ENCODE measurements at places on chromosomes 1 and 21.

DNA sequence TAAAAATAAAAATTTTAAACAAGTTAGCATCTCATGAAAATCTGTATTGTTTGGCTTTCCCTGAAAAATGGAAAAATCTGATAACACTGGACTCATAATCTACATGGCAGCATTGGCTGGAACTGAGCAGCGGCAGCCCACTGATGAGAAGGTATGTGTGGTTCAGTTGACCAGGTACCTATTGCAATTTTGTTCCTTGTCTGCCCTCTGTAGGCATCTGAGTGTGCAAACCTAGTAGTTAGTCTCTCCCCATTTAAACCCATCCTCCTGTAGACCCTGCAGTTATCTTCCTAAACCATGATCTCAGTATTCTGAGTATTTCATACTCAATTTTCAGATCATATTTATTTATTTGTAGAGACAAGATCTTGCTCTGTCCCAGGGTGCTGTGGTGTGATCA, 59.4 kb upstream of the SERBP1 start:
- no peak for DNase-seq

DNA sequence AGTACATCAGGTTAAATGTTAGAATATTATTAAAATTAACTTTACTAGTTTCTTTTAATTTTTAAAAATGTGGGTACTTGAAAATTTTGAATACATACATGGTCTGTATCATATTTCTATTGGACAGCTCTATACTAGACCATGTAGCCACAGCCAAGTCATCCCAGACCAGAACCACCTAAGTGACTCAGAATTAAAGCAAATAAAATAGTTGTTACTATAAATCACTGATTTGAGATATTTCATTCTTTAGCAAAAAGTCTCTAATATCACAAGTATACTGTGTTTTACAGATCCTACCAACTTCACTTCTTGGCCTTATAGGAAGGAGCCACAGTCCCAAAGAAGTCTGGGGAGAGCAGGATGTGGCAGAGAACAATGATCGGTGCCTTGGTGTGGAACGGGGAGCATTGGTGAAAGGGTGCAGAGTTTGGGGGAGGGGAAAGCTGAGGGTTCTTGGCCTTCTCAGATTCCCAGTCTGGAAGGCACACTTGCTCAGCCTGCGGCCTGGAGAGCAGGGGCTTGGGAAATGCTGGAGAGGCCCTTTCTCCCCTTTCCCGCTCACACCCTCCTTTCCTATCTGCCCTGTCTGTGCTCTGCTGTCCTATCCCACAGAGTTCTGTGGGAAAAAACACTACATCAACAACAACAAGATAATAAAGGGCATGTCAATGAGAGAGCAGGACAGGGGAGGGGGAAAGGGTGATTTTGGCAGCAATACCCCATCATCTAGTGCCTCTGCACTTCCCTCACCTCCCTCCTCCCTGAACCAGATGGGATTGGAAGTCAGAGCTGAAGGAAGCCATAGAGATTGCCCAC, 122.1 kb downstream of the NGF start:
- no peak for DNase-seq

- DNase-seq, result no peak
Observed at GRCh38 chr1:6743189-6744101, 41.8 kb upstream of the CAMTA1 start.

DNA sequence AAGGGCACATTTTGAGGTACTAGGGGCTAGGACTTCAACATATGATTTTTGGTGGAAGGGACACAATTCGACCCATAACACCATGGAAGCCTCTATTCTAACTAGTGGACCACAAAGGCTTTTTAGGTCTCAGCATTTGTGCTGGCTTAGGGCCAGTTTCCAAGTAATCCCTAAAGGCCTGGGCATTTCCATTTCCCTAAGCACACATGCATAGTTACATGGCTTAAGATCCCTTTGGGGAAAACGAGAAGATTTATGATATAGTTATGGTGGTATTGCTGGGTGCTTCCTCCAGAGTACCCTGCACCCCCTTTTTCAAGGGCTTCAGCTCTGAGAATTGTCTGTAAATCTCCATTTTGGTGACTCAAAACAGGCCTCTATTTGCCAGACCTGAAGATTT, 28.2 kb upstream of the TMEM54 start:
- no peak for DNase-seq

- DNase-seq, result no peak
Observed at GRCh38 chr1:247825362-247825761, 1.4 kb upstream of the OR14A16 start.

DNA sequence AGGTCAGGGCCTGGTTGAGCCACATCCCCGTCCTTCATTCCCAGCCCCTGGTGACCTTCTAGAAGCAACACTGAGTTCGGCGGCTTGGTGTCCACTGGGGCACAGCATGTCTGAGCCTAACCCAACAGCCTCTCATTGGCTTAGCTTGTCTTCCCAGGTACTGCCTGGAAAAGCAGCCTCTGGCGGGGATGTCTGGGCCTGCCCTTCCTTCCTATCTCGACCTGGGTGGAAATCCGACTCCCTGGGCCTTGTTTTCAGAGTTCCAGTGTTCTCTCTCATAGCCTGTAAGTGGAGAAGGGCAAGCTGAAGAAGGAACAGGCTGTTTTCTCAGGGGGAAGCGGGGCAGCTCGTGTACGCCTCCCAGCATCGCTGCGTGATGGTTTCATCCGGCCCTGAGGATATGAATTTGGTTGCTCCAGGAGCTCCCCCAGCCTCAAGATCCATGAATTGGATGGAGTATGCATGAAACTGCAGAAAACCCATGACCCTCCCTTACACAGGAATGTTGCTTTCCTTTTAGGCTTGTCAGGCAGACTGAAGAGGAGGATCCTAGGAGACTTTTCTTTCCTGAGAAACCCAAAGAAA, 116.5 kb upstream of the IRF2BP2 start:
- no peak for DNase-seq

GRCh38 chr21:46402421-46402820, 56.3 kb upstream of the DIP2A start:
- no peak for DNase-seq

- no peak for DNase-seq
Observed at GRCh38 chr1:37951783-37952624, 5.2 kb upstream of the INPP5B start.

DNA sequence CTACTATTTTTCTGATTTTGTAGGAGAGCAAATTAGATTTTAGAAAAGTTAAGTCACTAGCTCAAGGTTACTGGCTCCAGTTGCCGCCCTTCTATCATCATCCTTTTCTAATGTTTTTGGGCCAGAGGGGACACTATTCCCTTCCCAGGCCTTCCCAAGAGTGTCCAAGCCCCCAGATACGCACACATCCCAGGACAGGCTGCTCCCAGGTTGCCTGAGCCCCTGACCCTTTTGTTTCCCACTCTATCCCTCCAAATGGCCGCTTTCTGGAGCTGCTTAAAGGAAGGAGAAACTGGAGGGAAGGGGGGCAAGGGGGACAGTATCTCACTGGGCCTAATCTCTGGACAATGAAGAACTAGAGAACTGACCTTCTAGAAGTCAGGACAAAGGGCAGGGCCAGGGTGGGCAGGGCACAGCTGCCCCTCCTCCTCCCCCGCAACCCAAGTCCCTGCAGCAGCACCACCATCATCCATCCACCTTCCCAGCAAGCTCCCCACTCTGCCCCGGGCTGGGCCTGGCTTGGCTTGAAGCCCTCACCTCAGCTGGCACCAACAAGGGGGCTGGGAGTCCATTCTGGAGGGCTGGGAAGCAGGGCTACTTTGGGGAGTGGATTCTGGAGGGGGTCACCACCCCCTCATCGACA, 1.1 kb upstream of the MAP7D1 start:
- peak; percentile 21 for DNase-seq

GRCh38 chr1:207822602-207823451, 71.0 kb downstream of the CD46 start:
- peak; percentile 98 for DNase-seq

Measured in hematopoietic multipotent progenitor cell treated with erythropoietin and hydrocortisone succinate and interleukin-3 and kit ligand, for 17 days (in vitro differentiated cells).